ENCODE measurements at places on chromosomes 7 and 10.

DNA sequence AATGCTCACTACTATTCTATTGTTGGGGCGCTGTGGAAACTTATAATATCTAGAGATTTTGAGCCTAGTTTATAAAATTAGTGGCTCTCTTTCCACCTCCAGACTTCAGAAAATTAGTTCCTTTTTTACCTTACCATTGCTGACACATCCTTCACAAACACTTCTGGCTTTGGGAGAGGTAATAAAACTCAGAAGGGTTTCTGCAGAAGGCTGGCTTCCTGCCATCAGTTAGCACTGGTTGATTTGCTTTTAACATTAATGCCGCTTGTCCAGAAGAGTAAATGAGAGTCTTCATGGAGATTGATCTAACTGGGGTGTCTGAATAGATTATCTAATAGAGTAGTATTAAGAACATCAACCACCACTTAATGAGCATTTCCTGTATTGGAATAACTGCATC lies 20.3 kb downstream of the ACSM6 start:
- DNase-seq = no peak

DNA sequence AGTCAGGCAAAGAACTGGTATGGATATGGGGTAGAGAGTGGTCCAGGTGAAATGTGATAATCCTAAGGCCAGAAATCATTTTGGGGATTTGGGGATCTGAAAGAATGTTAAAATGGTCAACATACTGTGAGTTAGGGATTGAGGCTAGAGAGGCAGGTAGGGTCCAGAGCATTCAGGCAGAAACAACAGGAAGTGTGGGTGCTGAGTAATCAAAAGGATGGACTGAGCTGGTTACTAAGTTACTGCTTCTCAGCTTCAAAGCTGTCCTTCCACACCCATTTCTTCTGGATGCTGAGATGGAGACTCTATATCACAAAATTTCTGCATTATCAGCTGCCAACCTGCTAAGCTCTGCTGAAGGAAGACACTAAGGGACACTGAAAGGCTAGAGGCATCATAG lies 30.6 kb upstream of the PRKCQ start:
- no peak for DNase-seq

GRCh38 chr10:49300140-49300974 lies 1.4 kb downstream of the C10orf71 start:
- DNase-seq = no peak

GRCh38 chr10:61389887-61390286 lies 63.3 kb downstream of the TMEM26 start:
- no peak for DNase-seq

DNA sequence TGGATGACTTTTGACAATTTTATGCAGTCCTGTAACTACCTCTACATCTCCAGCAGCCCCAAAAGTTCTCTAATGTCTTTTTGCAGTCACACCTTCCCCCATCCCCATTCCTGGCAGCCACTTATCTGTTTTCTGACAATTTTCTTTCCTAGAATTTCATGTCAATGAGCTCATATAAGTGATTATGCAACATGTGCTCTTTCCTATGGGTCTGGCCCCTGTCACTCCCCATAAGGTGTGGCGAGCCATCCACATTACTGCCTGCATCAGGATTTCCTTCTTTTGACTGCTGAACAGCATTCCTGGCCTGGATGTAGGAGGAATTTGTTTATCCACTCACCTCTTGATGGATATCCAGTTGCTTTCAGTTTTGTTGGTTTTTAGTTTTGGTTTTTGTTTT lies 146.7 kb upstream of the MGMT start:
- DNase-seq = no peak

GRCh38 chr10:10367264-10367663 lies 650.4 kb upstream of the CELF2 start:
- no peak for DNase-seq

DNA sequence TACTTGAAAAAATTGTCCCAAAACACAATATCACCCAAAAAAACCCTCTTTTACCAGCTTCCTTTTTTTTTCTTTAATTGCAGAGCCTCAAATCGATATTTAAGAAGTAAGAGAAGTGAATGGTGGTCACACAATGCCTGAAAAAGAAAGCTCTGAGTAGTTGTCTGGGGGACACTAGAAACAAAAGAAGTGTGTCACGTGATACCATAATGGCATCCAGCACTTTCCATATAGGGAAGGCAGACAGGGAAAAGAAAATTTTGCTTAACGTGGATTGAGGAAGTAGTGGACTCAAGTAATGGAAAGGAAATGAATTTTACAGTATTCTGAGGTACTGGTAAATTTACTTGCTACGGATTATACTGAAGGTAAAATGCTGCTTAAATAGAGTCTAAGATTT lies 765.9 kb upstream of the C7orf33 start:
- no peak for DNase-seq

- no peak for DNase-seq
These were observed 151.8 kb upstream of the CHST15 start for GRCh38 chr10:124245191-124245590.

DNA sequence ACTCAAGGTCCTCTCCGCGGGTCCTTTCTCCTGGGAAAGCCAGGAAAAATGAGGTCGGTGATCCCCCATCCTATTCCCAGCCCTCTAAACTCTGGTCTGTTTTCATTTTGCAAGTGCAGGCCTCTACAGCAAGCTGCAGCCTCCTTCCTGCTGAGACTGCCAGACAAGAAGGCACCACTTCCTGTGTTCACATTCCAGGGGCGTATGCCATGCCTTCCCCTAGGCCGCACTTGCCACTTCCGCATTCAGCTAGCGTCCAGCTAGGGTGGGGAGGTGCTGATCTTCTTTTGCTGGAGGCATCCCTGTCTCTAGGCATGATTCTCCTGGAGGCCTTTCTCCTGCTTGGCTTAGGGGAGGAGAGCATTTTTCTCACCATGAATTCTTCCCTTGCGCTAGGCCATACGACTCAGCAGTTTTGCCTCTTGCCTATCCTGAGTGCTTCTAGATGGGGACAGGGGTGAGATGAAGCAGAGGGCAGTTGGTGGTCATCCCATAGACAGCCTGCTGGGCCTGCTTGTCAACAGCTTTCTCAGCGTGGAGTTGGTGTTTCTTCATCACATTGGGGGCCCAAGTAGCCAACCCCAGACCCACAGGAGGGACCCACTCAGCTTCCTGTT lies 328.9 kb downstream of the RPS24 start:
- DNase-seq = no peak

DNA sequence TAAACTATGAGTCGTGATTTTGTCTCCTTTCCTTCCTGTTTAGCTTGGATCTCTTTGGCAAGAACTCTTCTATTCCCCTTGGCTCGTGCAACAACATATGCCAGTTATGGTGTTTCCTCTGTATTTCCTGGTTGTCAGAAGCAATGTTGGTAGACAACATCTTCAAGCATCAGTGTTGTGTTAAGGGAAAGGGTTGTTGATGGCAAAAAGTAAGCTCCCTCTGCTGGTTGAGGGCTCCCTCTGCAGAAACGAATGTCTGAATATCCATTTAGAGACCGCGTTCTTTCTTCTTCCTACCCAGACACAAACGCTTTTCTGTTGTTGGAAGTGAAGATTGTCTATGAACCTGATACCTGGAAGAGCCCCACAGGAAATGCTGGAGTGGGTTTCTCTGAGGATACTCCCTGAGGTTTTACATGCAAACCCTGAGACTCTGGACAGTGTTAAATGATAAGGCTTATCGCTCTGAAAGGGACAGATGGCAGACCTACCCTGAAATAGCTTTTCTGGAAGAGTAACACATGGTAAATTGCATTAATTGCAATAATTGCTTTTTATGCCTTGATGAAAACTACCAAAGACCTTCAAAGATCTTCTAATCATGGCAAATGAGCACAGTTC lies 23.5 kb upstream of the C1QL3 start:
- no peak for DNase-seq

DNA sequence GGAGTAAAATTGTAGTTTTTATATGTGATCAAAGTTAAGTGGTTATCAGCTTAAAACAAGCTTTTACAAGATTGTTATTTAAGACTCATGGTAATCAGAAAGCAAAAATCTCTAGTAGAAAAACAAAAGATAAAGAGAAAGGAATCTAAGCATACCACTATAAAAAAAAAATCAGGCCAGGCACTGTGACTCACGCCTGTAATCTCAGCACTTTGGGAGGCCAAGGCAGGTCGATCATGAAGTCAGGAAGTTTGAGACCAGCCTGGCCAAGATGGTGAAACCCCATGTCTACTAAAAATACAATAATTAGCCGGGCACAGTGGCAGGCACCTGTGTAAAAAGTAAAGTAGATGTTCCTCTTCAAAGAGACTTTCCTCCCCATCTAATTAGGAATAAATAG lies 265.9 kb upstream of the NRP1 start:
- DNase-seq = no peak

- no peak for DNase-seq
These were observed 5.1 kb downstream of the PRXL2A start for GRCh38 chr10:80413271-80413996.

DNA sequence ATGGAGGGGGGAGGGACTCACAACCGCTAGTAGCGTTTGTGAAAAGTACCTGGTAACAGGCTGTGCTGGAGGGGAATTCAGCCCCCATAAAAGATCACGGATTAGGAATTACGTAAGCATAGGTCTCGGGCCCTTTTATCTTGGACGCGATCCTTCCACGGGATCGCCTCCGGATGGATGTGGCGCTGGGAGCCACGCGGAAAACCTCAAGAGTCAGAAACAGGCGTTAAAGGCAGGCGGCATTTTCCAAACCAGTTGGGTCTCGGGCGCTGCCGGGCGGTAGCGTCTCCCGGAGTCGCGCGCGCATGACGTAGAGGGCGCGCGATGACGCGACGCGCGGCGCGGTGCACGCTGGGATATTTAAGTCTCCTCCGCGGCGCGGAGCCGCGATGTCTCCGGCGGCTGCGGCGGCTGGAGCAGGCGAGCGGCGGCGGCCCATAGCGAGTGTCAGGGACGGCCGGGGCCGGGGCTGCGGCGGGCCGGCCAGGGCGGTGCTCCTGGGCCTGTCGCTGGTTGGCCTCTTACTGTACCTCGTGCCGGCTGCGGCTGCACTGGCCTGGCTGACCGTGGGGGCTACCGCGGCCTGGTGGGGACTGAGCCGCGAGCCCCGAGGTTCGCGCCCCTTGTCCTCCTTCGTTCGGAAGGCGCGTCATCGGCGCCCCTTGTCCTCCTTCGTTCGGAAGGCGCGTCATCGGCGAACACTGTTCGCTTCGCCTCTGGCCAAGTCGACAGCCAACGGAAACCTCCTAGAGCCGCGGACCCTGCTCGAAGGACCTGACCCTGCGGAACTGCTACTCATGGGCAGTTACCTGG lies at the start of gene POM121:
TSS of gene POM121 (plus strand) at position 363 of the 813 bp plus-strand sequence. CDS start at position 390, 27 bp downstream.
- DNase-seq = peak; percentile 92

DNA sequence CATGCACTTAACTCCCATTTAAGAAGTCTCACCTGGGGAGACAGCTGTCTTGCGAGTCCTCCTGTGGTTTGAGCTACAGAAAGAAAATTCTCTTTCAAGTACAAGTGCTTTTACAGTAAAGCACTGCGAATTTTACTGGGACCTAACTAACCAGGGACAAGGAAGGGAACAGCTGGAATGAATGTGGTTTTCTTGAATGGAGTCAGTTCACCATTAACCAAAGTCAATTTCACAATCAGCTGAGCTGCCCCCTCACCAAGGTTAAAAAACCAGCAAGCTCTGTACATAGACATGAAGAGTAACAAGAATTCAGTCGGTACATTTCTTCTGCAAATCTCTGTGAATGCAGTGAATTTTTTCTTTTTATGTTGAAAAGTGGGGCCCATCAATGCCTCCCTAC lies 56.3 kb downstream of the GFRA1 start:
- no peak for DNase-seq

DNA sequence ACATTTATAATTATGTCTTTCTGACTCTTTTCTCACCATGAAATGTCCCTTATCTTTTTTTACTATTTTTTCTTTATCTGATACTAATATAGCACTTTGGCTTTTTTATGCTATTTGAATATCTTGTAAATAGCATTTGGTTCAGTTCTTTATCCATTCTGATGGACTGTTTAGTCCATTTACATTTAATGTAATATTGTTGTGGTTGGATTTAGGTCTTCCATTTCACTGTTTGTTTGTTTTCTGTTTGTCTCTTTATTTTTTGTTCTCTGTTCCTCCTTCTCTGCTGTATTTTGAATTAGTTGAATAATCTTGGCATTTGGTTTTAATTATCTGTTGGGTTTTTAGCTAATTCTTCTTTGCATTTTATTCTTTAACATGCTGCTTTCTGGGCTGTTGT lies 89.8 kb downstream of the ANKIB1 start:
- DNase-seq = no peak

- no peak for DNase-seq
These were observed 398.9 kb downstream of the RPS24 start for GRCh38 chr10:78432583-78432982.

- DNase-seq = no peak
These were observed 94.0 kb upstream of the LANCL2 start for GRCh38 chr7:55271069-55271626.

- DNase-seq = peak; percentile 70
These were observed 4.9 kb upstream of the KAT6B start for GRCh38 chr10:74821501-74821900.

GRCh38 chr10:46524472-46525176 lies 31.8 kb downstream of the GPRIN2 start:
- peak; percentile 68 for DNase-seq

DNA sequence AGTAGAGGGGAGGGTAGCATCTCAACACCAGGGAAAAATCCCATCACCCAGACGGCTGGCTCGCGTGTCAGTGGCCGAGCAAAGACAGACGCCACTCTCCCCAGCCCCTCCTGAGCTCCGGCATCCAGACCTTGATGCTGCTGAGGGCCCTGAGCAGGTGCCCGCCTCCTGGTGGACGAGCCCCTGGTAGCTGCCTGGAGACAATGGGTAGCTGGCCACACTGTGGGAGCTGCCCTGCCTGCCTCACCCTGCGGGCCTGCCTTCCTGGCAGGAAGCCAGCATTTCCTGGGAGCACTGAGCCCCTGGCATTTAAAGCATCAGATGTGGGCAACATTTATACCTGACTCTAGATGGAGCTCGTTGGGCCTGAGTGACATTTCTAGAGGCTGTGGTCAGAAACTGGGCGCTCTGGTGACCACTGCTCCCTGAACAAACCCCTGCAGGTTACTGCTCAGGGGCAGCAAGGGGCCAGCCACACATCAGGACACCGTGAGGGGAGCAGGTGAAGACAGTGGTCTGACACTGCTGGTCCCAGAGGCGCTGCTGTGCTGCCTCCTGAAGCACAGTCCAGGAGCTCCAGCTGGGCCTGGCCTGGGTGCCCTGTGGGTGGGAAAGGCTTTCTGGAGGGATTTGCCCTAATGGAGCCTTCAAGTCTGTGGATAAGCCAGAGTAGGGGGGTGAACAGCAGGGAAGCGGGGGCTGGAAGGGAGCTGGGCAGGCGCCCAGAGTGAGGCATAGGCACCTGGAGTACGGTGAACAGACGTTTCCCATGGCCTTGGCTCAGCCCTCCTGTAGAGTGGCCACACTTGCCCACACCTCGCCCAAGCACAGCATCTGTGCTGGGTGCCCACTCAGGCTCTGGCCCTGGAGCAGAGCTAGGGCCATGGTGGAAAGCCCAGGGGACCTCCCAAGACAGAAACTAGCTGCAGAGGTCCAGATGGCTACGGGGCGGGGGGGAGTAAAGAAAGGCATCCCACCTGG lies 138.7 kb downstream of the MAPK8 start:
- peak; percentile 58 for DNase-seq

GRCh38 chr10:129530581-129530980 lies 63.5 kb downstream of the MGMT start:
- no peak for DNase-seq
